ENCODE measurements at places on chromosomes 2 and 18.

GRCh38 chr2:17515652-17516051 lies 2.6 kb downstream of the RAD51AP2 start:
- no peak for DNase-seq

DNA sequence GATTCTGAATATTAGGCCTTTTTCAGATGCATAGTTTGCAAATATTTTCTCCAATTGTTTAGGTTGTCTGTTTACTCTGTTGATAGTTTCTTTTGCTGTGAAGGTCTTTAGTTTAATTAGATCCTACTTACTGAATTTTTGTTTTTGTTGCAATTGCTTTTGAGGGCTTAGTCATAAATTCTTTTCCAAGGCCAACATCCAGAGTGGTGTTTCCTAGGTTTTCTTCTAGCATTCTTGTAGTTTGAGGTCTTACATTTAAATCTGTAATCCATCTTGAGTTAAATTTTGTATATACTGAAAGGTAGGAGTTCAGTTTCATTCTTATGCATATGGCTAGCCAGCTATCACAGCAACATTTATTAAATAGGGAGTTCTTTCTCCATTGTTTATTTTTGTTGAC lies 404.8 kb downstream of the LNPK start:
- no peak for DNase-seq

GRCh38 chr2:187003038-187003554 lies 154.1 kb upstream of the ZSWIM2 start:
- no peak for DNase-seq

- no peak for DNase-seq
Measured at GRCh38 chr2:191032588-191033429, 18.8 kb upstream of the STAT1 start.

GRCh38 chr18:76557026-76557575 lies 62.1 kb upstream of the ZNF516 start:
- no peak for DNase-seq

GRCh38 chr2:21262426-21262940 lies 138.7 kb downstream of the TDRD15 start:
- no peak for DNase-seq

GRCh38 chr2:185967335-185967734 lies 228.7 kb downstream of the FSIP2 start:
- DNase-seq, result no peak

DNA sequence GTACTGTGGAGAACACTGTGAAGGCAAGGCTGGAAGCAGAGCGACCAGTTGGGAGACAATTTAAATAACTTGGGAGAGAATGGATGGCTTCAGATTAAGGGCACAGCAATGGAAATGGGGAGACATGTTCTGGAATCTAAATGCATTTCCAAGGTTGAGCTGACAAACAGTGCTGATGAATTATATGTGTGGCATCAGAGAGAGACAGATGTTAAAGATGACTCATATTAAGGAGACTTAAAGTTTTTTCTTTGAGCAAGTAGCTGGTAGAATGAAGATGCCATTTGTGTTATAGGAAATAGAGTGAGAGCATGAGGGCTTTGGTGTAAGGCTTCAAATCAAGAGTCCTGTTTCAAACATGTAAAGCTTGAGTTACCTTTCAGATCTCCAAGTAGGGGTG lies 441.8 kb downstream of the SETBP1 start:
- no peak for DNase-seq

- no peak for DNase-seq
Measured at GRCh38 chr2:134181219-134181618, 72.7 kb upstream of the MGAT5 start.

- DNase-seq, result no peak
Measured at GRCh38 chr2:150853263-150853662, 365.8 kb upstream of the RND3 start.

GRCh38 chr18:13745696-13746095 lies 19.2 kb downstream of the RNMT start:
- no peak for DNase-seq

DNA sequence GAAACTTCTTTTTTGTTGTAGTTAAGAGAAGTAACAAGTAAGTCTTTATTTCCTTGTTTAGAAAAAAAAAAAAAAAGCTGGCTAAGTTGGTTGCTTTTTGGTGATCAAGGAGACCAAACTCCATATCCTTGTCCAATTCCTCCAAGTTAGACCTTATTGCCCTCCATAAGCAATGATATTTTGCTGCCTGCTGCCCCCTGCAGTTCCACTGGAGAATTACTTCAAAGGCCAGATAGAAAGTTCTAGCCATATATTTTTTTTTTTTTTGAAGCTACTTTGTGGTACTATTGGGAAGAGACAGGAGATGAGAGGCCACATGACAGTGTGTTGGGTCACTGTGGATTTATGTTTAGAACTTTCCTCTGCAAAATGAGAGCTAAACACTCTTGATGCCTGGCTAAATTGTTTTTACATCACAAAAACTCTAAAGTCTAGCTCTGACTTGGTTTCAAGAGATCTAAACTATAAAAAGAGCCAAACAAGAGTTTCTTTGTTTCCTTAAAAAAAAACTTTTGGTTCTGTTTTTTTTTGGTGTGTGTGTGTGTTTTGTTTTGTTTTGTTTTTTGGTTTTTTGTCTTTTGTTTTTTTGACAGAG lies 80.7 kb upstream of the RASGRP3 start:
- no peak for DNase-seq

DNA sequence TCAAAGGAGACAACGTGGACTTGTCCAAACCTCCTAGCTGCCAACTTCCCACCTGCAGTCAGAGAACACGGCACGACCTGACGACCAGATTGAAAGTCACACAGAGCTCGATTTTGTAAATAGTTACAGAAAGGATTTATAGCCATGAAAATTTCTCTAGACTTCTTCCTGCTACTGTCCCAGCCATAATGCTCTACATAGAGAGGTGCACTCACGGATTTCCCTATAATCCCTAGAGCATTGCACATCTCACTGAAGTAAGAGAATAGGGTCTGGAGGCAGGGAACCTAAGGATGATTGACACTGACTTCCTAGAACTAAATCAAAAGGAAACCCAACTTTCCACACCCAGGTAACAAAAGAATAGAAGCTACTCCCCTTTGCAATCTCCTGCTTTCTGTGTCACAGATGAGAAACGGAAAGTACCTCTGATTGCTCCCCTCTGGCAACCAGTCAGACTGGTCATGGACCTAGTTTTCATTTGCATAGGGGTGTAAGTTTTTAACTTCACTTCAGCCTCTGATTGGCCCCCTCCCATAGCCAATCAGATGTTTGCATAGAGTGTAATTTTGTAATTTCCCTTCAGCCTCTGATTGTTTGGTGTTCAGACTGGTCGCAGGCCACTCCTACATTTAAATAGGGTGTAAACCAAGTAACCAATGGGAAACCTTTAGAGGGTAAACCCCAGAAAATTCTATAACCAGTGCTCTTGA lies 58.6 kb upstream of the FBXO11 start:
- DNase-seq, result no peak

DNA sequence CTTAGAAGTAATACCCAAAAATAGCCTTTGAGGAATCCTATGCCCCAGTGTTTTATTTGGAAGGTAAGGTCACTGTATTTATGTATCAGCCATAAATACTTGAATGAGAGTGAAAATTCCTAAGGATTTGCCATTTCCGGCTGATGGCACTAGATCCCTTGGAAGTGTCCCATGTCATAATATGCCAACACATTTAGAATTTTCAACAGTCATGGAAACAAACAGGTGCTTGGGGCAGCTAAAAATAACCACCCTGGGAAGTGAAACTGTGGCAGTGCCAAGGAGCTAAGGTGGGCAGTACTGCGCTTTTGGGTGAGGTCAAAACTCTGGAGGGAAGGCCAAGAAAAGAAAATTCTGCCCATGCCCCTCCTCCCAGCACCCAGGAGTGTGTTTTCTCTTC lies 80.2 kb downstream of the TCF7L1 start:
- no peak for DNase-seq

GRCh38 chr2:136305517-136306192 lies 187.7 kb upstream of the CXCR4 start:
- DNase-seq, result no peak

- DNase-seq, result no peak
Measured at GRCh38 chr2:74104839-74105238, 42.9 kb downstream of the BOLA3 start.

DNA sequence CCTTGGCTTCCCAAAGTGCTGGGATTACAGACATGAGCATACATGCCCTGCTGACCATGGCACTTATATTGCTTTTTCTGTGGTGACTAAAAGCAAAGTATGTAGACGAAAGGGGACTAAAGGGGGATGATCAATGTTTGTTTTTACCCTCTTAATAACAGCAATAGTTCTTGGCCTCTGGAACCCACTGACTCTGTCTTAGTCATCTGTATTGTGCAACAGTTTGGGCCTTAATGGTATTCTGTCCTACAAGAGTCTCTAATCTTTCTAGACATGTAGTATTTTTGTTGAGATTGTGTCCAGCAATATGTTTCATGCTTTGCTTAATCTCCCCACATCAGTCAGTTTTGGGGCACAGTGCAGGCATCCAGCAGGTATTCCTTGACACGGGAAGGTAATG lies 359.9 kb upstream of the FANCL start:
- no peak for DNase-seq

DNA sequence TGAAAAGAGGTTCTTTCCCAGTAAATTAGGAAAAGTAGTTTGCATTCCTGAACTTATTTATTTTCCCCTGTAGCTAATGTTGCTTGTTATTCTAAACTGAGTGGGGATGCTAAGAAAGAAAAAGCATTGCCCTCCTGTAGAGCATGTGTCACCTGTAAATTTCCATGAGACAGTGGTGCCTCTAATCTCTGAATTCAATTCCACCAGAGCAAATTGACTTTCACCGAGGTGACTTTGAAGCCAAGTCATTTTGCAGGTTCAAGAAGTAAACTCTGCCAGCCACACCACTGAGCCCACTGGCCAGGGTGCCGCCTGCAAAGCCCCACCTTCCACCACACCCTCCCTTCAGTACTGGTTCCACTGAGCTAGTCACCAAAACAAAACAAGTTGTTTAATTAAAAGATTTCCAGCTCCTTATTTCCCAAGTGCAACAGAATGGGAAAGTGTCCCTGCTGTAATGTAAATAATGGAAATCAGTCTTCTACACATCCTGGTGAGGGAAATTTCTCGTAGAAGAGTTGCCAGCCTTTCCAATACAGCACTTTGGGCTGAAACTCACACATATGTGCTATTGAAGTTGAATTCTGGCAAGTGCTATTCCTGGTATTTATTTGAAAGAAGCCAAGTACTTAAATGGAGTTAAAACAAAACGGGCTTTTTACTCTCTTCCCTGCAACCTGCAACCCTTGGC lies 254.8 kb downstream of the RNF152 start:
- no peak for DNase-seq

- DNase-seq, result no peak
Measured at GRCh38 chr2:239429473-239430350, 28.9 kb upstream of the HDAC4 start.

DNA sequence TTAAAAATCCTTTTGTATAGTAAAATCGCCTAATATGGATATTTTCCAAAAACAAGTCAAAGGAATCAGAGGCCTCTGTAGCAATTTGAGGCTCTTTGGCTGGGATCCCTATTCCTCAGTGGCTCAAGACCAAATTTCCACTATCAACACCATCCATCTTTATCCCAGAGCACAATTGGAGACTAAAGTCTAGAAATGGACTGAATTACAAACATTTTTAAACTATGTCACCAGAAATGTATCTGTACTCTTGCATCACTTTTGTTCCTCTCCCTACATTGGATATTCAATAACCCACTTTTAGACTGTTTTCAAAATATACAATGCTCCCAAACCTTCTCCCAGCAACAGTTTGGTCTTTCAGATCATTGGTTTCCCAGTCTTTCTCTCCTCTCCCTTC lies 140.4 kb upstream of the KLHL29 start:
- DNase-seq, result no peak

- no peak for DNase-seq
Measured at GRCh38 chr2:154078926-154079325, 207.2 kb downstream of the GALNT13 start.

DNA sequence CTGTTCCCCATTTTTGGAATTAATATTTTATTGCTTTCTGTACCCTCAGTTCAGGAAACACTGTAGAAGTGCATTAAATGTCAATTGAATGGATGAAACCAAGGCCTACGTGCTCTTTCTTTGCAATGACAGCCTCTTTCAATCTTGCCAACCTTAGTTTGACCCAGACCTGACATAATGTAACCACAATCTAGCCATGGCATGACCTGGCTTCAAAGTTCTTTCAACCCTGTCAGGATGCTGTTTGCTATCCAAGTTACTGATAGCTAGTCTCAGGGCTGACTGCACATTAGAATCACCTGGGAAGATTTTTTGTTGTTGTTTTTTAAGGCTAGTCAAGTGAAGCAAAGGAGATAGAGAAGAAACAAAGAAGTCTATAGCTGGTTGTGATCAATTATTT lies 190.9 kb upstream of the PKDCC start:
- DNase-seq, result no peak

DNA sequence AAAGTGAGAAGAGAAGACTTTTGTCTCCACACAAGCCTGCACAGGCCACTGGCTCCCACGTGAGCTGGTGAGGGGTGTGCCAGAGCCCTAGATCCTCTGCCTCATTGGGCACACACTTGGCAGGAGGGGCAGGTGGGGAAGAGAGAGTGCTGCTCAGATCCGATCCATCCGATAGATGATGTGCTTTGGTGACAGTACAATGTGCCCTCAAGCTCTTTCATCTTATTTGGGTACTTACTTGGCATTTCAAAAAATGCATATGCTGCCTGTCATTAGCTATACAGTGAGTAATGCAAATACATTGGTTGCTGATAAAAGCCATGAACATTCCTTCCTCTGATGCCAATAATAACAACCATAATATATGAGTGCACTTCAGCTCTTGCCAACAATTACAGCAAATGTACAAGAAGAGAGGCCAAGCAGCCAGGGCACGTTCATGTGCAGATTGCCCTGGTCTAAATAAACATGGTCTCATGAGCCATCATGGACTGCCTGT lies 255.3 kb downstream of the VAPA start:
- no peak for DNase-seq

GRCh38 chr2:196238836-196239380 lies 67.5 kb upstream of the STK17B start:
- no peak for DNase-seq

DNA sequence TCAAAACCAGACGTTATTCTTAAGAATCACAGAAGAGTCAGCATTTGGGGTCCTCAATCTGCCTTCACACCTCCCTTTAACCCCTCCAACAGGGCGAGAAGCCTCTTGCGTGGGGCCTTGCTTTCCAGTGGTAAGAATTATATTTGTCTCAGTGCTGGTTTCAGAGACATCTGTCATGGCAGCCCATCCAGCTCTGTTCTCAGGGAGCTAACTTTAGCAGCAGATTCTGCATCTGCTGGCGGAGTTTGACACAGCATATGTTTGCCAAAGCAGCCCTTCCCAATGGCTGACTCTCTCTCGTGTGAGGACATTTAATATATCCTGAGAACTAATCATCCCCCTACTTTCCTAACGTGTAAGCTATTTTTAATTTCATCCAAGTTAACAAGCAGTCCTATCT lies 91.5 kb upstream of the BCL11A start:
- peak; percentile 48 for DNase-seq

- no peak for DNase-seq
Measured at GRCh38 chr18:22176420-22177326, 7.3 kb downstream of the GATA6 start.

GRCh38 chr18:2139691-2140090 lies 431.6 kb downstream of the METTL4 start:
- no peak for DNase-seq

GRCh38 chr2:211946960-211947359 lies 591.6 kb downstream of the ERBB4 start:
- no peak for DNase-seq

Measured in occipital lobe (tissue), 3 donors.